ENCODE measurements at places on chromosomes 7 and 10.

DNA sequence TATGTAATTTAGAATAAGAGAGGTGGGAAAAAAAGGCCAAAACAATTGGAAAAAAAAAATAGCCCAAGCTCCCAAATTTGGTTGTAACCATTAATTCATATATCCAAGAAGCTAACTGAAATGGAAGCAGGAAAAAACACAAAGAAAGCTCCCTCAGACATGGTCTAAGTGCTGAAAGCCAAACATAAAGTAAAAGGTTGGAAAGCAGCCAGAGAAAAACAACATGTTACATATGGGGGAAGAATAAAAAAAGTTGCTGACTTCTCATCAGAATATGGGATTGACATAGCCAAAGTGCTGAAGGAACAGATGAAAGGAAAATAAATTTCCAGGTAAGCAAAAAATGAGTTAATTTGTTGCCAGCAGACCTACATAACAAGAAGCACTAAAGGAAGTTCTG is 40.3 kb downstream of the PDZD8 start:
- no peak for DNase-seq

GRCh38 chr10:52768001-52768532 is 4.5 kb downstream of the MBL2 start:
- DNase-seq = no peak

DNA sequence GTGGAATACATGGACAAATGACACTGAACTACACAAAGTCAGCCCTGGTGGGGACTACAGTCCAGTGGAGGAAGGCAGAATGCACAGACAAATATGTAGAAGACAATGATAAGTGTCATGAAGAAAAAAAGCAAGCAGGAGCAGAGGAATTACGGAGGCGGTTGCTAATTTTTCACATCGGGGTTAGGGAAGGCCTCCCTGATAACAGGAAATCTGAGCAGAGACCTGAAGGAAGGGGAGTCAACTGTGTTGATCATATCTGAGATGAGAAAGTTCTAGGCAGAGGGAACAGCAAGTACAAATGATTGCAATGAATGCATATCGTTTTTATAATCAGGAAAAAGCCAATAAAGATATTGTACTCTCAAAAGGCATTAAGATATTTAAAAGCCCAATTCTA is 14.0 kb downstream of the KIAA1549 start:
- DNase-seq = no peak

- DNase-seq = no peak
Observed at GRCh38 chr10:69652857-69653199, 22.8 kb downstream of the FAM241B start.

GRCh38 chr7:2237109-2237602 is 4.4 kb upstream of the MAD1L1 start:
- no peak for DNase-seq

DNA sequence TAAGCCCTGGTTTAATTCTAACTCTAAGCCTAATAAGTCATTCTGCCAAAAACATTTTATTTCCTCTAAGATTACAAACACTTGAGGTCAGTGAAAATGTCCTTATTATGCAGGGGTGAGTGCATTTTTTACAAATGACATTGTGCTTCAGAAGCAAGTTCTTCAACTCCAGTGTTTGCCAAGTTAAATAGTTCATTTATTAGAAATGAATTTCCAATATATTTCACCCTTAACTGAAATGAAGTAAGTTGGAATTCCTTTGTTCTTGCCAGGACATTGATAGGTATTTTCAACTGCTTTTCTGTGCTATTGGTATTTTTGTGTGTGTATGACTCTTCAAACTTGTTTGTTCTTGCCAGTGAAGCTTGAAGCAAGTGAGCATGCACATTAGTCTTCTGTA is 89.5 kb upstream of the CCDC6 start:
- no peak for DNase-seq

DNA sequence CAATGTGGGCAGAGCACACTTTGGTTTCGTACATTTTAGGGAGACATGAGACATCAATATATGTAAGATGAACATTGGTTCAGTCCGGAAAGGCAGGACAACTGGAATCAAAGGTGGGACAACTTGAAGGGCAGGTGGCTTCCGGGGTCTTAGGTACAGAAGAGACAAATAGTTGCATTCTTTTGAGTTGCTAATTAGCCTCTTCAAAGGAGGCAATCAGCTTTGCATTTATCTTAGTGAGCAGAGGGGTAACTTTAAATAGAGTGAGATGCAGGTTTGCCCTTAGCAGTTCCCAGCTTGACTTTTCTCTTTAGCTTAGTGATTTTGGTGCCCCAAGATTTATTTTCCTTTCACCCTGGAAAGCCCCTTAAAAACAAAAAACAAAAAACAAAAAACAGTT is 21.3 kb downstream of the ZNF487 start:
- no peak for DNase-seq

GRCh38 chr7:140048138-140048537 is 14.6 kb downstream of the PARP12 start:
- no peak for DNase-seq

DNA sequence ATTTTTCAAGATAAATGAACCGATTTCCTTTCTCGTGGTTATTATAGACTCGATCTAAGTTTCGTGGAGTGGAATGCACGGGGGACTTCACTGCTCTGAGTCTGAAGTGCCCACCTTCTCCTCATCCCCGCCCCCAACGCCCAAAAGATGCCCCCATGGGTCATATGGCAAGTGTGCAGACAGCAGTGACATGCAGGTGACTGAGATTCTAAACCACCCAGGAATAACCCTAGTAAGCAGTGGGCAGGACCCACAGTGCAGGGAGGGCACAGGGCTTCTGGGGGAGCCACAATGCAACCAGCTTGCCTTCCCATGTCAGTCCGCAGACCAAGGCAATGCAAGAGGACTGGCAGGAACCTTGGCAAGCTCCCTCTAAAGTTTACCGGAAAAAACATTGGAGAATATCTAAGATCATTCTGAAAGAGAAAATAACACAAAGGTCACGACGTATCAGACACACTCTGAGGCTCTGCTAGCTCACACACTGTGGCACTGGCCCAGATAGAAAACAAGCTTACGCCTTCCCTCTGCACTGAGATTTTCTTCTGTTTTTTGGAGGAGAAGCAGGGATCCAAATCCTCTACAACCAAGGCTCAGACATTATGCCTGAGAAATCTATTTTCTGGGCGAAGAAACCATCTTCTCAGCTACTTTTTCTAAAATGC is 239.6 kb downstream of the MAD1L1 start:
- DNase-seq = no peak

GRCh38 chr7:140059273-140060242 is 3.2 kb downstream of the PARP12 start:
- no peak for DNase-seq

DNA sequence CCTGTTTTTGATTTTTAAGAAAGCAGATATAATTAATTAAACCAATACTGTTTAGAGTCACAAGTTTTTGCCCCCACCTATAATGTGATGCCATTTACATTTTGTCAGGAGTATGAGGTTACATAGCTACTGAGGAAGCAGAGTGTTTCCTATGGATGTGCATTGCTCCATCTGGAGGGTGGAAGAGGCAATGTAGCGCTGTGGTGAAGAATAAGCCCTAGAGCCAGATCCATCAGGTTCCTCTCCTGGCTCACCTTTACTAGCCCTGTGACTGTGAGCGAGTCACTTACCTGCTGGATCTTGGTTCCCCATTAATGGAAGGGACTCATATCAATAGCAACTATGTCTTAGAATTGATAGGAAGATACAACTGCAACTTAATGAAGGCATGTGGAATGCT is 216.0 kb downstream of the GPAM start:
- DNase-seq = no peak

DNA sequence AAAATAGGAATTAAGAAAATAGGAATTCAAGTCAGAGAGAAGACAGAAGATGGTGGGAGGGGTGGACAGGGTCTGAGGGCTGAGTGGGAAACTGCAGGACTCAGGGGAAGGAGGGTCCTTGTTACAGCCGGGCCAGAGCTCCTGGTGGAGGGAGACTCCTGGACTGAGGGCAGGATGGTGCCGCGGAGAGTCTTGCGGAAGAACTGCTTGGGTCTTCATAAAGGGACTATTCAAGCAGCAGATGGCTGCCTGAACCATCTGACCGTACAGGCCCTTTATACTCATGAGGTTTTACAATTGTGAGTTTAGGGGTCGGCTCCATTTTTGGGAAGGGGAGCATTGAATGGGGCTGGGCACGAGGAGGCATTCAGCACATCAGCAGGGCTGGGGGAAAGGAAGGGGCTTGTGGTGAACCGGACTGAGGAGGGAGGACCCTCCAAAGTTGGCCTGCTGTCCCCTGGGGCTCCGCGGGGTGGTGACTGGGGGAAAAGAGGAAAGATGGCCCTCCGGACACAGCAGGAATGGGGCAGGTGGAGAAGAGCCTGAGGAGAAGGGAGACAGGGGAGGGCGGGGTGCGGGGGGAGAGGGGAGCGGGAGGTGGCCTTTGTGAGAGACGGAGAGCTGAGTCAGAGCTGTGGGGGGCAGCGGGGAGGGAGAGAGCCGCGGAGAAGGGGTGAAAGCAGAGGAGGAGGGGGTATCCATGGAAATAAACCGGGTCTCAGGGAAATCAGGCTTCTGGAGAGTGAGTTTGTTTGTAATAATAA is 1.5 kb downstream of the FAM131B start:
- no peak for DNase-seq

- no peak for DNase-seq
Observed at GRCh38 chr7:139774376-139774775, 3.4 kb downstream of the HIPK2 start.

DNA sequence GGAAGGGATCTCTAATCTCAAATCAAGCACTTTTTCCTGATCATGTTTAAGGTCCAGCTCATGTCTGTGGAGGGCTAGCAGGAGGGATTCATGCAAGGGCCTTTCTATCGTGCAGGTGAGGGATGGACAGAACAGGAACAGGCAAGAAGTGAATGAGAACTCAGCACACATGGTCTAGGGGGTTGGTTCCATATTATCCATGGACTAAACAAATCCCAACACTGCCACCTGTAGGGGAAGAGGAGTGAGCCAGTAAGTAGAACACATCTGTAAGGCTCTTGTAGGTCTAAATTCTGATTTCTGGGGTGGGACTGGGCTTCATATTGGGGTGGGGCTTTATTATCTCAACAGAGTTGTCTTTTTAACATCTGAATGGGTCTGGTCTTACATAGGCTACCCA is 138.0 kb upstream of the TARP start:
- no peak for DNase-seq

GRCh38 chr7:141999058-141999623 is 3.5 kb downstream of the MGAM start:
- DNase-seq = no peak

GRCh38 chr10:5423771-5424170 is 11.4 kb downstream of the NET1 start:
- no peak for DNase-seq
